NCI-H526 (cell line): ENCODE measurements at places on chromosomes 5 and 9.

GRCh38 chr9:76373173-76373783 is 20.9 kb downstream of the RFK start:
- no peak for DNase-seq

DNA sequence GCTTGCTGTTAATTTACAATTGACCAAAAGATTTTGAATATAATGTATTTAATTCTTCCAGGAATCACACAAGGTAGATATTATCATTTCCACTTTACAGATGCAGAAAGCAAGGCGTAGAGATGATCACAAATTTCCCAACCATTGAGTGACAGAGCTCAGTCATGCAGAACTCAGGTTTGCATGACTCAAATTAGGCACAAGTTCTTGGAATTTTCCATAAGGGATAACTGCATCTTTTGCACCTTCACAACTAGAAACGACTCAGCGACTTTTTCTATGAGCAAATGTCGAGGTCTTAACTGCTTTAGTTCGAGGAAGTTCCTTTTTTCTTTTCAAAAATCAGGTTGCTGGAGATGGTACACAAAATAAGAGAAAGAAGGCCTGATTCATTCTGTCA is 265.5 kb upstream of the PAPPA start:
- DNase-seq, result no peak

GRCh38 chr9:97980918-97981845 is 2.0 kb upstream of the ANP32B start:
- DNase-seq, result peak; percentile 80

GRCh38 chr5:132428484-132429462 is 59.3 kb downstream of the SLC22A5 start:
- no peak for DNase-seq

- DNase-seq, result no peak
Observed at GRCh38 chr5:149872351-149873040, 72.1 kb downstream of the PDE6A start.

DNA sequence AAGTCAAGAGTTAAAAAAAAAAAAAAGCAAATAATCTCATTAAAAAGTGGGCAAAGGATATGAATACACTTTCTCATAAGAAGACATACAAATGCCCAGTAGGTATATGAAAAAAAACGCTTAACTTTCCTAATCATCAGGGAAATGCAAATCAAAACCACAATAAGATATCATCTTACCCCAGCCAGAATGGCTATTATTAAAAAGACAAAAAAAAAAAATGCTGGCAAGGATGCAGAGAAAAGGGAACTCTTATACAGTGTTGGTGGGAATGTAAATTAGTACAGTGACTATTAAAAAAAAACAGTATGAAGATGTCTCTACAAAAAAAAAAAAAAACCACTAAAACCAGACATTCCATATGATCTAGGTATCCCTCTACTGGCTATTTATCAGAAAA is 79.4 kb downstream of the LPAR1 start:
- DNase-seq, result no peak
